ENCODE measurements at places on chromosomes 2 and 18. TPM values are rescaled to one million over a fixed set of nuclear protein-coding genes. Genes with fewer than 3 reads are reported as not detected.

GRCh38 chr2:201971531-201972228, 62.0 kb upstream of the FZD7 start:
- DNase-seq, result peak; percentile 27

DNA sequence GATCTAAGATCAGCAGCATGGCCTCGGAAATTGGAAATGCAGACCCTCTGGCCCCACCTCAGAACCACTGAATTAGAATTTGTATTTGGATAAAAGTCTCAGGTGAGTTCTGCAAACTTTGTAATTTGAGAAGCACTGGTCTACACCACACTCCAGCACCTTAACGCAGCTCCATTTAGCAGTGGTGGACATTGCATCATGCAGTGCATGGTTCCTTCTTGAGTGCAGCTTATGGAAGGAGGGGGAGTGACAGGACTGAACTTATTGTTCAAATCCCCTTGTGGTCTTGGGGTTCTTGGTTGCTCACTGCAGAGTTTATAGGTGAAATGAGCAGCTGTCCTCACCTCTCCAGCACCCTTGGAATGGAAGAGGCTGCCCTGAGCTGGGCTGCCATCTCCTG, 17.4 kb upstream of the STEAP3 start:
- DNase-seq, result no peak

DNA sequence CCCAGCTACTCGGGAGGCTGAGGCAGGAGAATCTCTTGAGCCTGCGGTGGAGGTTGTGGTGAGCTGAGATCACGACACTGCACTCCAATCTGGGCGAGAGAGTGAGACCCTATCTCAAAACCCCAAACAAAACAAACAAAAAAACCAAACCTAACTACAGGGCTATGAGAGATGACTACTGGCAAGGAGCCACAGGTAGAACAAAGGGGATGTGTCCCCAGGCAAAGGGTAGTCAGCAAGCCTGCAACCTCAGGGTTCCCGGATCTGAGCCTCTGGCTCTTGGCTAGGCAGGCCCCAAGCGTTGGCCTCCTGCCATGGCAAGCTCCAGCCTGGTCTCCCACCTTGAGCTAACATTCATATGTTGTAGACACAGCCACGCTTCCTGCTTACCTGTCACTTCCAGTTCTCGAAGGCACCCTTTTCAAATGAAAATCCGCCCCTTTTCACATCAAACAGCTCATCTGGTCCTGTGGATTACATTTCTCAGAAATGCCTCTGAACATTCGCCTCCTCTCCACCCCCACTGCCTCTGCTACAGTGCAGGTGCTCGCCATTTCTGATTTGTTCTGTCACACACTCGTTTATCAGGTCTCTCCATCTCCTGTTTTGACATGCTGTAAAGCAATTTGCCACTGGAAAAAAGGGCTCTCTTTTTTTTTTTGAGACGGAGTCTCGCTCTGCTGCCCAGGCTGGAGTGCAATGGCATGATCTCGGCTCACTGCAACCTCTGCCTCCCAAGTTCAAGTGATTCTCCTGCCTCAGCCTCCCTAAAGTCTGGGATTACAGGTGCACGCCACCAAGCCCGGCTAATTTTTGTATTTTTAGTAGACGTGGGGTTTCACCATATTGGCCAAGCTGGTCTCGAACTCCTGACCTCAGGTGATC, 13.1 kb upstream of the ACTR3 start:
- DNase-seq, result no peak

DNA sequence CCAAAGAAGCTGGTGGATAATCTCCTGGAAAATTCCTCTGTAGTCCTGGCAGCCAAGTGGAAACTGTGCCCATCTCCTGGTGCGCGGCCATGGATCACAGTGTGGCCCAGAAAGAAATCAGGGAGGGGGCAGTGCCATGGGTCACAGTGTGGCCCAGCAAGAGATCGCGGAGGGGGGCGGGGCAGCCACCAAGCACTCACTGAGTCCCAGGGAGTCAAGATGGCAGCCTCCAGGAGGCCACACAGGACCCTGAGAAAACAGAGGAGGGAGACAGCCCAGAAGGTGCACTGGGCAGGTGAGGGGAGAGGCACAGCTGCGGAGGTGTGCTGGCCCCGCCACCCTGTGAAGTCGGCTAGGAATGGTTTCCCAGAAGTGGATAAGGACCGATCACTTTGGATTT, 8.1 kb upstream of the ATP6V1B1 start:
- no peak for DNase-seq

GRCh38 chr2:148021886-148022285, 995 bp downstream of the MBD5 start:
- no peak for DNase-seq

DNA sequence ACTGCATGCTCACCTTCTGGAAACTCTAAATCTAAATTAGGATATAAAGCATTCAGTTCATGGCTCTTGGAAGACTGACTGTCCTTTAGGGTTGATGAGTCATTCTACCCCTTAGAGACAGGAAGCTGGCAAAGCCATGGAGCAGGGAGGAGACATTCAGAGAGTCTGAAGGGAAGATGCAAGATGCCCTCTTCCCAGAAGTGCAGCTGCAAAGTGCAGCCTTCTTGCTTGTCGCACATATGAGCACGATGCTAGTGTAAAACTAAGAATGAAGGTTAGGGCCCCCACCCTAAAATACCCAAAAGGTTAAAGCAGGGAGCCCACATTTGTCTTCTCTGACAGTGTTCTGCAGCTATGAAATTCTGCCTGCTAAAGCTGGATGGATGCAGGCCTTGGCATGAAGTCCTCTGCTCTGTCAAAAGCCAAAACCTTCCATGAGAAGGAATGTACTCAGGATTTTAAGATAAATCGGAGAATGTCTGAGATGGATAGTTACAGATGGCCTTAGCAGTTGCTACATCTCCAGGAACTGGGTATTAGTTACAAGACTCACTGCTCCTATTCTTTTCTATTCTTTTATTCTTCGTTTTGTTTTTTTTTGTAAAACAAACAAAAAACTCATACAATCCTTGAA, 89.7 kb downstream of the POLE4 start:
- DNase-seq, result no peak

Gene RBKS
- total RNA-seq, result 3.3 TPM

Gene DNMT3A
- 18.4 TPM for total RNA-seq

Gene GCFC2
- 14.7 TPM for total RNA-seq

Gene CYP27C1
- 0.21 TPM for total RNA-seq
